ENCODE measurements at places on chromosomes 7 and 10.
A peak's percentile ranks its signal among the peaks of the same experiment; 100 is the strongest.

- peak; percentile 84 for DNase-seq
Measured at GRCh38 chr7:110573862-110574528, 516.9 kb upstream of the LRRN3 start.

DNA sequence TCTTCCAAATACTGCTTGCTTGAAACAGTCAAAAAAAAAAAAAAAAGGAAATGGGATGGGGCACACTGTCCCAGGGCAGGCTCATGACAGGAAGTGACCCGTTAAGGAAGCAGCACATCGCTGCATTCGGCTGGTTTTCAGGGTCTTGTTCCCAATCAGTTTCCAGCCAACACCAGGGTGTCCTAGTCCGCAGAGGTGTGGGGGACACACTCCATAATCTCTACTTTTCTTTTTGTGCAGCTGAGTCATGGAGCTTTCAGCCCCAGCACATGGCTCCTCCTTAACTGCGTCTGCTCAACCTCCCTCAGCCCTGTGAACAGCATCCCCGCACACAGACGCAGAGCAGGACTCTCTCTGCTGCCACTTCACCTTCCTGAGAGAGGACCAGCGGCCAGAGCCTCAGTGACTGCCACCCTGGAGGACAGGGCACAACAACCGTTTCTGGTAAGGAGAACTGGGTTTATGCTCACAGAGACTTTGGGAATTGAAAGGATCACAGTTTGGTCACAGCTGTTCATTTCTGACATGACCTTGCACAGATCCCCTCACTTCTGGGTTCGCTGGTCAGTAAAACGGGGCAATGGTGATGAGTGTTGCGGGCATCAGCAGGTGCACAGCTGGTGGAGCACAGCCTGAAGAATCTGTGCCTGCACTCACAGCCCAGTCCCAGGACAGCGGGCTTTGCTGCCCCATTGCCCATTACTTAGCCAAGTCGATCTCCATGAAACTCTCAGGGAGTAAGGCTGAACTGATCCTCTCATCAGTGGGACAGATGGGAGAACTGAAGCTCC lies at the start of gene GIMAP5:
TSS of gene GIMAP5 (plus strand) at position 154 of the 791 bp plus-strand sequence. CDS start 3,467 bp downstream, outside the sequence.
- no peak for DNase-seq

DNA sequence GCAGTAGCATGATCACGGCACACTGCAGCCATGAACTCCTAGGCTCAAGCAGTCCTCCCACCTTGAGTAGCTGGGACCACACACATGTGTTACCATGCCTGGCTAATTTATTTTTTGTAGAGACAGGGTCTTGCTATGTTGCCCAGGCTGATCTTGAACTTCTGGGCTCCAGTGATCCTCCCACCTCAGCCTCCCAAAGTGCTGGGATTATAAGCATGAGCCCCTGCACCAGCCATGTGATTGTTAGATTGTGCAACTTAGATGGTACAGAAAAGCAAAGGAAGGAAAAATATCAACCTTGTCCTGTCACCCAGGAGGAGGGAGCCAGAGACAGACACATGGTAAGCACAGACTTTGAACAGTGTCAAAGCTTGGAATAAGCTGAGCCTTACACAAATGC lies 73.5 kb downstream of the CCNY start:
- no peak for DNase-seq

GRCh38 chr7:42753811-42754363 lies 158.0 kb downstream of the C7orf25 start:
- no peak for DNase-seq

GRCh38 chr7:100572281-100572948 lies 1.3 kb downstream of the SAP25 start:
- no peak for DNase-seq

GRCh38 chr10:91381257-91381891 lies 28.8 kb upstream of the HECTD2 start:
- DNase-seq = peak; percentile 30

- no peak for DNase-seq
Measured at GRCh38 chr7:44491229-44491628, 771 bp upstream of the NUDCD3 start.

GRCh38 chr10:44981172-44982113 lies 2.8 kb upstream of the DEPP1 start:
- peak; percentile 93 for DNase-seq

DNA sequence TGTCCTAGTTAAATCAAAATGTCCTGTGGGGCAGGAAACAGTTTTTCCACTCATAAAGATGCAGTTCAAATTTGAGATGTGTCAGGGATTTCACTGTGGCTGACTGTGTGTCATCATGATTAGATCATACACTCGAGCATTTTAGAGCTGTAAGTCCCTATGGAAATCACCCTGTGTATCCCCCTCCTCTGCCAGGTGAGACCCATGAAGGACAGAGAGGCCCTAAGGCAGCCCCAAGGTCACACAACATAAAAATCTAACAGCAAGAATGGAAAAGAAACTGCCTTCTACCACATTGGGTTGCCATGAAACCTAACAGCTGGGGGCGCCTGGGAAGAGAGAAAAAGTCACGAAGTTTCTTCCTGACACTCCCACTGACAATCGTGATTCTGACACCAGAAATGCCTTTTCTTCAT lies 135.8 kb downstream of the KCNMA1 start:
- DNase-seq = no peak

- DNase-seq = no peak
Measured at GRCh38 chr7:106604303-106604924, 56.5 kb downstream of the CCDC71L start.

DNA sequence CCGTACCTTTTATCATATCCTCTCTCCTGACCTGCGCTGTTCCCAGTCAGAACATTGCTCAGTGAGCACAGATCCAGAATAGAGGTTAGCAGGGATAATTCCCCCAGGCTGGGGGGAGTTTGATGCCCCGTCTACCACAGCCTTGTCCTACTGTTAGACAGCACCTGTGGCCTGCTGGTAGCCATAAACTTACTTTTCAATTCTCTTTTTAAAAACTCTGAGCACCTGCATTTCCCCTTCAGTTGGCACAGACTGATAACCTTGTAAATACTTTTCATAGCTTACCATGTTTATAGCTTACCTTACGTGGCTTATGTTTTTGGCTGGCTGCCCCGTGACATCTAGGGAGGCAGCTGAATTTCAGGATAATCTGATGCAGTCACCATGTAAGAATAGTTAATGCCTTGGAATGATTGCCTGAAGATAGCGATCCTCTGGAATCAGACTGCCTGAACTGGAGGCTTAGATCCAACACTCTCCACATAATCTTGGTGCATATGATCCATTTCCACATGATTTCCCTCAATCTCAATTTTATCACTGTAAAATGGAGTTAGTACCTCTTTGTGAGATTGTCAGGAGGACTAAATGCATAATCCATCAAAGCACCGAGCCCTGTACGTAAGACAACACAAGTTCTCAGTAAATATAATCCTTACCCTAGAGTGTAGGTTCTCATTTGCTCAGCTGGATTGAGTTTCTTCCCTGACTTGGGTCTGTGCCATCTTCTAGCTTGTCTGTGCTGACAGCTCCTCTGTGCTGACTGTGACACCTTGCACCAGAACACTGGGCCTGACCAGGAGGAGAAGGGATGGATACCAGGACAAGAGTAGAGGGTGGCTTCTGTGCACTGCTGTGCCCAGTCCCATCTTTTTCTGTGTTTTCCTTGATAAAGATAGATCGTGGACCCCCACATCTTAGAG lies 111.7 kb upstream of the GJD4 start:
- DNase-seq = no peak

- DNase-seq = peak; percentile 60
Measured at GRCh38 chr7:36746347-36746746, 22.1 kb upstream of the AOAH start.

DNA sequence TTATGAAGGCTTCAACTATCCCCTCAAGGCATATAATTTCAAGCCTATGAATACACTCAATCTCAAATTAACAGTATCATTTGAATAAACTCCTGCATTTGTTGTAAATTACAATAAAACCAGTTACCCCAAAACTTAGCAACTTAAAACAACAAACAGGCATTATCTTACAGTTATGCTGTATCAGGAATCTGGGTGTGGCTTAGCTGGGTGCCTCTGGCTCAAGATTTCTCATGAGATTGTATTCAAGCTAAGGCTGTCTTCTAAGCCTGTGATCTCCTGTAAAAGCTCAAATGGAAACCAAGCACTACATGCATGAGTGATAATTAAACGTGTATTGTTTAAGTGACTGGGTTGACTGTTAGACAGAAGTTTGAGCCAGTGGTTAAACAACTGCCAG lies 341.0 kb upstream of the PHF14 start:
- DNase-seq = no peak

- no peak for DNase-seq
Measured at GRCh38 chr7:17013204-17013603, 131.4 kb upstream of the AGR3 start.

- no peak for DNase-seq
Measured at GRCh38 chr7:31466036-31466435, 47.9 kb upstream of the ITPRID1 start.

GRCh38 chr10:35874311-35875015 lies 232.4 kb upstream of the FZD8 start:
- no peak for DNase-seq

- peak; percentile 20 for DNase-seq
Measured at GRCh38 chr7:155950898-155951553, 138.8 kb upstream of the SHH start.

DNA sequence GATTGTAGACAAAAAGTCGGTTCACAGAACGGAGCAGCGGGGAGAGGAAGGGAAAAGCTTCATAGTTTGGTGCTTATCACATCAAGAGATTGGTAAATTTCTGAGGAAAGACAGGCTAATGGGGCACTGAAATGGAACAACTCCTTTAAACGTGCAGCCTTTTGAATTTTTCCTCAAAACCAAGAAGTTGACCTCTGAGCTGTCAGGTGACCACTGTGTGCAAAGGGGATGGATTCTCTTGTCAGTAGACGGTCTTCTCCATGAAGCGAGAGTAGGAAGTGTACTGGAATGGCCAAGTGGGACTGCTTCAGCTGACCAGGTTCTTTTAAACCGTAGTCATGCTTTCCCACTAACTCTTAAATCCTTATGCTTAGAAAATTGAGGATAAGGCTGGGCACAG lies 11.2 kb upstream of the ZSCAN21 start:
- DNase-seq = no peak

GRCh38 chr10:20142311-20142710 lies 326.1 kb downstream of the PLXDC2 start:
- no peak for DNase-seq

GRCh38 chr10:51522858-51523257 lies 176.5 kb downstream of the CSTF2T start:
- no peak for DNase-seq

DNA sequence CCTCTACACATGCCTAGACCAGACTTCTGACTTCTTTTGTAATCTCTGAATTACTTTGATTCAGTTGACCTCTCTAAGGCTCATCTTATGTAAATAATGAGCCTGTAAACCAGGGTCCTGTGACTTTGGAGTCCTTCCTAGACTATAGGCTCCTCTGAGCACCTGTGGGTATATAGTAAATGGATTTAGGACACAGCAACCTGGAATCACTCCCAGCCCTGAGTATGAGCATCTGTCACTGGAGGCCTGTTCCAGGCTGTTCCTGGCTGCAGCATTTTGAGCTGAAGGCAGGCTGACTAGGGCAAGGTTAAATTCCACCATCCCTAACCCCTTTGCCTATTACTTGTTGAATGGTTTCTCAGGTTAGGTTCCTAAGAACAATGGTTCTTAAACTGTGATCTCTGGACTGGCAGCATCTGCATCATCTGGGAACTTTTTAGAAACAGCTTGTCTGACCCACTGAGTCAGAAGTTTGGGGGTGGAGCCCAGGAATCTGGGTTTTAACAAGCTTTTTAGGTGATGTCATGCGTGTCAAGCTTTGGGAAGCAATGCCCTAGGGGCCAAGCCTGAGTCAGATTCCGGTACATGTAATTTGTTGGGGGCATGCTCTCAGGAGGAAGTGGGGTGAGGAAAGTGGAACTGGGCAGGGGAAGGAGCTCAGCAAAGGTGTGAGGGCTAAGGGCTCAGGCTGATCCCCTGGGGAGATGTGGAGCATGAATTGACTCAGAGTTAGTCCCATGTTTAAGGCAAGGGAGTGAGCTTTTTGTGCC lies 28.2 kb downstream of the MINDY4 start:
- DNase-seq = peak; percentile 83

- DNase-seq = no peak
Measured at GRCh38 chr7:158421361-158421760, 166.3 kb downstream of the PTPRN2 start.

DNA sequence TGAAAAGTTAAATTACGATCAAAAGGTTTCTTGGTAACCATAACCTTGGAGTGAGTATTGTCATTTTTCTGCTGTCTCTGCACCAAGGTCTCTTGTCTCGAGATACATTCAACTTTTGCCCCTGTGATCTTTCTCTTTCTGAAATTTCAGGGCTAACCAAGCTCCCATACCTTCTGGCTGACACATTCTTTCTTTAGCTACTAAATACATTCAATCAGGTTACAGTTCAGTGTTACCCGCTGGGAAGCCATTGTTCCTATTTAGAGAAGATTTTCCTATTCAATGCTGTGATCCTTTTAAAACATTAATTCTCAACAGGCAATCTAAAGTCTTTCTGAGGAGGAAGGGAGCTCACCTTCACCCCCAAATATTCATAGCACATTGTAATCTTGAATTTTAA lies 22.9 kb upstream of the DMTF1 start:
- DNase-seq = no peak

DNA sequence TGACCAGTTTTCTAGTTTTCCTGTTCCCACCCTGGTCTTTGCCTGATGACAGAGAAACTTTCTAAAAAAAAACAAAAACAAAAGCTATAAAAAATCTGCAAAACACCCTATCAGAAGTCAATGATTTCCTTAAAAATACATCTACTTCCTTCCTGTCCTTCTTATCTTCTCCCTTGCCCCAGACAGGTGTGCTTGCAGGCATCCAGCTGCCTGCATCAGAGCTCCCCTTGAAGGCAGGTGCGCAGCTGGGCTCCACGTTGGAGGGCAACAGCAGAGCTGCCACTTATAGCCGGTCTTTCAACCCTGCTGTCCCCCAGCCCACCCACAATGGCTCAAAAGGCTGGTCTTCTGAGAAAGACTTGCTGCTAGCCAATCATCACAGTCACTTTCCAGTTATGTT lies 29.8 kb downstream of the UBE2D4 start:
- DNase-seq = no peak

DNA sequence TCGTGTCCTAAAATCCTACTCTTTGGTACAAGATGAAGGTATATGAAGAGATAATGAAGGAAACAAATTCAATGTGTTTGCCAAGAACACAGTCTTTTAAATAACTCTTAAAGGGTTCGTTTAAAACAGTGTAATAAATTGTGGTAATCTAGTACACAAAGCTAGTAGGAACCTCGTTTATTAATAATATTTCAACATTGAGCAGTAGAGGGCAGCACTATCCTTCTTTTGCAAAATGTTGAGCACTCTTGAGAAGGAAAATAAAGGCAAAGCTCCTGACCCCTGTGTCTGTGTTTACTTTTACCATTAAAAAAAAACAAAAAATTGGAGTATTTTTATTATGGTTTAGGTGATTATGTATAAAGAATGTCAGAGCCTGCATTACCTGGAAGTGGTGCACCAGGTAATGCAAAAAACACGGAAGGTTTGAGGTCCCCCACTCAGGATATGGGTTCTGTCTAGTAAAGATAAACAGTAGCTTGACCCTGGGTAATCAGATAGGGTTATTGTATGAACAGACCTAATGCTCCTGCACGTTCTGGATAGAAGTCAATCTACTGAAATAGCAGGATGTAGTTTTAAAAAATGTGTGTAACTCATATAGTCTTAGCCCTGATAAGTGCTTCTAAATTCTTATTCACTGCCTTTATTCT lies 5.7 kb upstream of the GOT1 start:
- DNase-seq = peak; percentile 53
